ENCODE measurements at places on chromosomes 4 and X.
A peak's percentile ranks its signal among the peaks of the same experiment; 100 is the strongest.

DNA sequence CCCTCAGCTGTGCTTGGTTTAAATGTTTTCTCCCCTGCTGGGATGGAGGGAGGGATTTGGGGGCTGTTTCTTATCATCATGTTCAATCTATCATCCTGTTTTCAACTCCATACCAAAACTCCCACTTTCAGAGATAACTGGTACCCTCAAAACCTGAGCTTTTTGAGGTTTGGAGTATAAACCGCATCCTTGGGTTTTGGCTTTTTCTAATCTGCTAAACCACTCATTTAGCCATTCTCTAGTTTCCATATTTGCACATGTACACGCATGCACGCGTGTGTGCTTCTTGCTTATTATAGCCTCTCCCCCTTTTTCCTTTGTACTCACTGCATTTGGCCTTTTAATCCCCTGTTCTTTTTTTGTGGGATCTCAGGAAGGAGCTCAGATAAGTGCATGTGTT is 116.7 kb upstream of the TEX13D start:
- no peak for DNase-seq

DNA sequence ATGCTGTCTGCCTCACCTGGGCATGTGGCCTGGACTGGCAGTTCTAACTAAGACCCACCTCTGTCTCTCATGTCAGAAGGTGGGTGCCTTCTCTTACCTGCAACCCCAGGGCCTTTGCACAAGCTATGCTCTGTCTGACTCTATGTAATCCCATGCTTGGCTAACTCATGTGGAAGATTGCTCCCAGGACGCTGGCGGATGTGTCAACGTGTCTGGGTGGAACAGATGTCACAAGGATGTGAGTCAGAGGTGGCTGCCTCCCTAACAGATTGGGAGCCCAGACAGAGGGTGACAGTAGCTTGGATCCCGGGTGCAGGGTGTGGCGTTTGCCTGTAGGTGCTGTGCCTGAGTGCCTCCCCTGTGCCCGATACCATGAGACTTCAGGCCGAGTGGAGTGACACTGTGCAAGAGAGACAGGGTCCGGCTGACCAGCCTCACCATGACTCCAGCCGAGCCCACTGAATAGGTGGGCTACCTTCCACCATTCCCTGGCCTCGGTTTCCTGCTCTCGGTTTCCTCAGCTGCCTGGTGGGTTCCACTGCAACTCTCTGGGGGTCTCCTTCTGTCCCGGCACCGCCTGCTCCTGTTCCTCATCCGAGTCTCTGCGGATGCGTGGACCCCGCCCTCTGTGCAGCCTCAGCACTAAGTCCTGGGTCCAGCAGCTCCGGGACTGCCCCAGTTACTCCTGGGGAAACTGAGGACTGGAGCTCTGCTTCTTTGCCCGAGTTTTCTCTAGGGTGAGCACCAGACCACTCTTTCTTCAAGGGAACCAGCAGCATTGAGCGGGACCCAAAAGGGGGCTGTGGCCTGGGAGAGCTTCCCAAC is 11.0 kb downstream of the SH3BP2 start:
- DNase-seq, result no peak

DNA sequence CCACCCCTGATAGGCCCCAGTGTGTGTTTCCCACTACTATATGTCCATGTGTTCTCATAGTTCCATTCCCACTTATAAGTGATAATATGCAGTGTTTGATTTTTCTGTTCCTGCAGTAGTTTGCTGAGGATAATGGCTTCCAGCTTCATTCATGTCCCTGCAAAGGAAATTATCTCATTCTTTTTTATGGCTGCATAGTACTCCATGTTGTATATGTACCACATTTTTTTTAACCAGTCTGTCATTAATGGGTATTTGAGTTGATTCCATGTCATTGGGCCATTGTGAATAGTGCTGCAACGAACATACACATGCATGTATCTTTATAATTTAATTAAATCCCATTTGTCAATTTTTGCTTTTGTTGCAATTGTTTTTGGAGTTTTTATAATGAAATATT is 10.3 kb upstream of the TMPRSS11A start:
- DNase-seq, result no peak

DNA sequence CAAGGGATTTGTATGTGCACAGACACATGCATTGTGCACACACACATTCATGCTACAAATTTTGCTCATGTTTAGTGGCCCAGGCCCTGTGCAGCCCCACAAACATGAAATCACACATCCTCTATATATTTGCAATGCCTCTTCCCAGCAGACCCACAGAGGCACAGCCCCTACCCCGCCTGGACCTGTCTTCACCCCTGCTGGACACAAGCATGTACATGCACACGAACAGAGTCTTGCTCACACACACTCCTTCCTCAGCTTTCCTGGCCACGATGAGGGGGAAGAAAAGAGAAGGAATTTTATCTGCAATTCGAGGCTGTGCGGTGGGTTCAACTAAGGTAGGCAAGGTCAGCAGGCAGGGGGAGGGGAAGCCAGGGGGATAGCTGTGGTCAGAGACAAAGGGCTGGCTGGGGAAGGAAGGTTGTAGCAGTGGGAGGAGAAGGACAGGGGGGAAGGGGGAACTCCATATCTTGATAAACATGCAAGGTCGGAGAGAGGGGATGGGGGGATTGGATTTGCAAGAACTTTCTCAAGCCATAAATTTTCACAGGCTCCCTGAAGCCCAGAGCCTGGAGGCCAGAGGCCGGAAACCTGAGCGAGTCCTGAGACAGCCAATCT is 156.4 kb downstream of the EFNB1 start:
- DNase-seq, result no peak

DNA sequence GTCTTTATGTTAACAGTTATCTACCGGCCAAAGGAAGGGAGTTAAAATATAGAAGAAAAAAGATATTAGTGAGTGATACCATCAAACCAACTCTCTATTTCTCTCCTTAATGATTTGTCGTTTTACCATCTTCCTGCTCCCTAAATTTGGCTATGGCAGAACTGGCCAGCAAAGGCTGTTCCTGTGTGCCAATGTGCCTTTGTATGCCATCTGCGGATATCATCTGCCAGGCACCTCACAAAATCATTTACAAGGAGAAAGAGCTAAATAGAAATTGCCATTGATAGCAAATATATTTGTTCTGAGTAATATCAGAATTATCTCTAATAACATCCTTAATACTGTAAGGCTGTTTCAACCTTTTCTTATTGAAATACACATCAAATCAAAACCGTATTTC is 22.4 kb downstream of the GPM6A start:
- DNase-seq, result no peak

DNA sequence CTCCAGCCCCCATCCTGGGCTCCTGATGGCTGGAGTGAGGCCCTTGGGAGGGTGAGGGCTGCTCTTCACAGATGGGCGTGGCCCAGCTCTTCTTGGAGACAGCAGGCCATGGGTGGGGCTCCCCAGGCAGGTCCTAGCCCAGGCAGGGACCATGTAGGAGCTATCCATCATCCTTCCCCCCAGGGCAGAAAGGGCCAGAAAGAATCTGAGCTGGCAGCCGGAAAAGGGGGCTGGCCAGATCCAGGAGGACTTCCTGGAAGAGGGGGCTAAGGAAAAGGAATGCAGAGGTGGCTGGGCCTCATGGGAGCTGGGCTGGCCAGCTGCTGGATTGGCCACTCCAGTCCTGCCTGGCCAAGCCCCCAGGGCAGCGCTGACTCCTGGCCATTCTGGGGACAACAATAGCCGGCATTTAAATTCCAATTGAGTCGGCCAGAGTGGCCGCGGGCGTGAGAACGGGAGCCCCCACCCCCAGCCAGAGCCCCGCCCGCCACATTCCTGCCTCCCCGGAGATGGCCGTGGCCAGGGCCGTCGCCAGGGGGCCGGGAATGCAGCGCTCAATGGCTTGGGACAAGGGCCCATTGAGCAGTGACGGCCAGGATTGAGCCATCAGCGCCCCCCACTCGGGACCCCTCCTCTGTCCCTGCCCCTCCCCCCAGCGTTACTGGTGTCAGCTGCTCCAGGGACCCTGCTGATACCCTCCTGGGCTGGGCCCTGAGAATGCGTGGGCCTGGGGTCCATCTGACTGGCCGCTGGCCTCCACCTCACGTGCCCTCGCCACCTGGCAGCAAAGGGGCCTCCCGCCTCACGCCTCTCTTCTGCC is 15.1 kb upstream of the FGFR3 start:
- DNase-seq, result peak; percentile 93

DNA sequence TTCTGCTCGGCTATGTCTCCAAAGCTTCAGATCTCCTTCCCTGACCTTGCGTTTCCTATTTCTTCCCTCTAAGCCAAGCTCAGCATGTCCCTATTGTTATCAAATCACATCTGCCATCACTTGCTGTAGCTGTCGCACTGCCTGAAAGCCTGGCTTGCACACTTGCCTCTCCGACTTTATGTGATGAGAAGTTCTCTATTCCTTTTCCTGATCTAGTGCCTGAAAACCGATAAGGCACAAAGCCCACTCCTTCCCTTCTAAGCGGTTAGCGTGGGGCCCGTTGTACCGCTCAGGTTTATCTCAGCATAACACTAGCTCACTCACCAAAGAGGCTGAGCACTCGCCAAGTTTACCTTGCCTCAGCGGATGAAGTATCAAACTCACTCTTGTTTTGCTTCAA is 816 bp downstream of the NMU start:
- no peak for DNase-seq

DNA sequence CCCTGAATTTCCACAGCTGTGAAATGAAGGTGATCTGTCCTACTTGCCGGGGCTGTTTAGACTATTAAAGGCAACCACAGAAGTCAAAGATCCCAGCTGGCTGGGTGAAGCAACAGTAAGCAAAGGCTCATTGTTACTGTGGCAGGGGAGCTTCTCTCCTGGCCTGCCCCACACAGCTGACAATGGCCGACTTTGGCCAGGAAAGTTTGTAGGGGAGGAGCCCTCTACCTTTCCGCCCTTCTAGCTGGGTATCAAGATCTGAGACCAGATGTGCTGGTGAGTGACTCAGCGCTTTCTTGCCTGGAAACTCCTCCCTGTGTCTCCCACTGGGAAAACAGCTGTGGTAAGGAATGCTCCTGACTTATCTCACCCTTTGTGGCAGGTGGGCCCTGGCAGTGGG is 21.1 kb downstream of the RASSF6 start:
- peak; percentile 41 for DNase-seq

DNA sequence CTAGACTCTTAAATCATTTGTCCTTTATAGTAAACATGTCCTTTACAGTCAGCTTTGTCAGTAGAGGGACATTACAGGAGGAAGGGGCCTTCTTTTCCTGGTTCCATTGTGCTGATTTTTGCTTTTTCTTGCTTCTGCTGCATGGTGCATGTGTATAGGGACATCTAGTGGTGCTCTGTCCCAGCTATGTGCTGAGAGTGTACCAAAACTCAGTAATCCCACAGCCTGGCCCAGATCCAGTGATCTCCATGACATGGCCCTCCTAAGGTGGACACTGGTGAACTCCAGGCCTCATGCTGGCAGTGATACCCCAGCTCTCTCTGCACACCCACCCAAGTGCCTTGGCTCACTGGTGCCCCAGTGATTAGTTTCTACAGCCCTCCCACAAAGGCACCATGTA is 45.2 kb downstream of the MAGEB17 start:
- DNase-seq, result peak; percentile 5

DNA sequence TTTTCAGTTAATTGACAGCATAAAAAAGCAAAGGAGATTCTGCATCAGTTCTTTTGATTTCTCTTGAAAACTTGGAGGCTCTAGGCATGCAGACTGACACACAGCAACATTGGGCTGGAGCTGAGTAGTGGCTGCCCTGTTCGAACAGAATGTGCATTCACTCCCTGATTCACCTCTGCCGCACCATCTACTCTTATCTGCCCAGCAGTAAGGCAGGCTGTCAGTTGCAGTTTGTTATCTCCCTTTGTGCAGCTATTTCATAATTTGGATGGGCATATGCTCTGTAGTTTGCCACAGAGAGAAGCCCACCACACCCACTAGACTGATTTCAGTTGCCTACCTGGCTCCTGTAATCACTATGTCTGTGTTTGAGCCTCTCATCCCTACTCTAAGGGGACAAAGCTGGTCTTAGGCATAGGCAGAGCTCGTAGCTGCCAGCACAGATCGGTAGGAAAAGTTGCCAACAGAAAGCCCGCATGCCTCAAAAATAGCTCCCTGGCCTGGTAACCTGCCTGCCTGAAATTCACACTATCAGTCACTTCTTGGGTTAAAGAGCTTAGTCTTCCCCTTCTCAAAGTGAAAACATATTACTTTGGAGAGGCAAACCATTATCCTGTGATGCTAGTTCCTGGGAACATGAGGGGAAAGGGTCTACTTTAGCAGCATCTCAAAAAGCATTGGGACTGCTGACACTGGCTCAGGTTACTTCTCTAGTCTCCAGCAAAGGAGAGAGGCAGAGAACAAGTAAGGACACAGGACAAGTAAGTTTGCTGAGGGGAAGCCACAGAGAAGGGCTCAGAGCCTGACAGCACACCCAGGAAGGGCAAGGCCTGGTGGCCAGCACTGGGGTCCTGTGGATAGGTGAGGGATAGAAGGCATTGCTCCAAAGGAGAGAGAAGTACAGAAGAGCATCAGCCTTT is 75.9 kb upstream of the TMEM164 start:
- DNase-seq, result no peak

- DNase-seq, result no peak
Measured at GRCh38 chrX:150525061-150525919, 43.1 kb upstream of the MTM1 start.

DNA sequence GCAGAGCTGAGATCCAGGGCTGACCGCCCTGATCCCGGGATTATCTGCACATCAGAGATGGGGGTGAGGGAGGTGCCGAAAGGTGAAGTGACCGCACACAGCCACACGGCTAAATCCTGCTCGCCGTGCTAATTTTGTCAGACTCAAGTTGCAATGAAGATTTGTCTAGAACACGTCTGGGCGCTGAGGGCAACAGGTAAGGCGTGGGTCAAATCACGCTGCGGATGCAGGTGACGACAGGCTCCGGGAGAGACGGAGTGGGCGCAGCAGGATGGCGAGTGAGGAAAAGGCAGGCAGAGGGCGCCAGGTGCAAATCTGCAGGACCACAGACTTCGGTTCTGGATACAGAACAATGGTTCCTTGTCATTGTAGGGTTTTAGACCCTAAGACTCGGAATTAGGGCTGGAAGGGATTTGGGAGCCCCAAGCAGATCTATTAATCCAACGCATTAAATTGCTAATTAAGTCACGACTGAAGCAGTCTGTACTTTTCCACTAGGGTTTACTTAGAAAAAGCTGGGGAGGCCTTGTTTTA is 1.9 kb upstream of the TBC1D14 start:
- peak; percentile 70 for DNase-seq

- DNase-seq, result no peak
Measured at GRCh38 chr4:15930314-15930713, 8.2 kb downstream of the FGFBP1 start.

DNA sequence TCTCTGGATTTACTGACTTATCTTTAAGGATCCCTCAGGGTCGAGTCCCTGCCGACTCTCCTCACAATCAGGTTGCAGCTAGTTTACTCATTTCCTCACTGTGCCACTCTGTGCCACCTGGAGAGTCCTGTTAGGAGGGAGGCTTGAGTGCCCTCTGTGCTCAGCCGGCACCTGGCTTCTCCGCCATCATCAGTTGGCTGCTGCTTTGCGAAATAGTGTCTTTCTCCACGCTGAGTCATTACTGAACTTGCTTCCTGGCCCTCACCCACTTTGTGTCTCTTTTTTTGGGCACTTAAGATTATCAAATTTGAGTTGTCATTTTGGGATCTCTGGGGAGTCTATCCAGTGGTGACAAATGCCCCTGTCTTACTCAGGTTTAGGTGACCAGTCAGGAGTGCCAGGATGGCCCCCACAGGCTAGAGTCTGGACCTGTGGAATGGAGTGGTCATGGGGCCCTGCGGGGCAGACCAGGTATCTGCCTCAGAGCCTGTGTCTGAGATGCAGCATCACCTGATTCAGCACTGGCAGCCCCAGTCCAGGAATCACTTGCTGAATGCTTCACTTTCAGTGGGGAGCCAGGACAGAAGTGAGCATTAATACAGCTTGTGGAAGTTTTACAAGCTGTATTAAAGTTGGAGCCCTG is 37.7 kb downstream of the JADE1 start:
- no peak for DNase-seq

Data from iPS-NIHi11 (cell line).